BE2C (cell line): ENCODE measurements at places on chromosomes 1 and 21.

DNA sequence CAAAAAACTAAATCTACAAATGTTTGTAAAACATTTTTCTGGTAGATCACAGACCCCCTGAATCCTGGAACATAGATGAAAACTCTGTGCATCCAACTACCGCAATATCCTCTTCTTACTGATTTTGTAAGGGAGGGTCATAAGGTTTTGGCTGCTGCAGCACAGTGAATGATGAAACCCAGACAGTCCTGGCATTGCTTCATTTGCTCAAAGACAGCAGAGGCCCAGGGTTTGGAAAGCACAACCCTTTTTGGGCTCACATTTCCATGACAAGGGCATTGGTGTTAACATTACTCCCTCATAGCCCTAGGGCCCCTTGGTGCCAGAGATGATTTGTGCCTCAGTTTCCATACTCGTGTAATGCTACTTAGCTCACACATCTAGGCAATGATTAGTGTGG, 51.2 kb downstream of the PLXNA2 start:
- no peak for DNase-seq

- no peak for DNase-seq
Measured at GRCh38 chr21:26433386-26433785, 139.7 kb downstream of the CYYR1 start.

- no peak for DNase-seq
Measured at GRCh38 chr1:186225096-186225495, 150.0 kb downstream of the TPR start.

- DNase-seq = no peak
Measured at GRCh38 chr1:17498214-17498613, 41.3 kb upstream of the ARHGEF10L start.

DNA sequence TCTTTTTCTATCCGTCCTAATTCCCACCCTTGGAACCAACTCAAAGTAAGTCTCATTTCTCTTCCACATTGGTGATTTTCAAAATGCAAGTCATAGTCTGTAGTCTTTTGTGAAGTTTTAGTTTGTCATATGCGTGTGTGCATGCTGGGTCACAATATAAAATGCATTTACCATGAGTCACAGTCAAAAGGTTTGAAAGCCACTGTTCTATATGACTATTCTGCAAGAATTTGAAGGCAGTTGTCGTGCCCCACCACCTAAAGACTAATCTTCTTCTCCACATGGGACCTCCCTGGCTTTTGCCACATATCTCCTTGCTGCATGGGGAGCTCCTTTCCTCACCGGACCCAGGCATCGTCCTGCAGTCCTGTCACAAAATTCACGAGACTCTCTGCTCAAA, 1.6 kb downstream of the STPG1 start:
- no peak for DNase-seq

DNA sequence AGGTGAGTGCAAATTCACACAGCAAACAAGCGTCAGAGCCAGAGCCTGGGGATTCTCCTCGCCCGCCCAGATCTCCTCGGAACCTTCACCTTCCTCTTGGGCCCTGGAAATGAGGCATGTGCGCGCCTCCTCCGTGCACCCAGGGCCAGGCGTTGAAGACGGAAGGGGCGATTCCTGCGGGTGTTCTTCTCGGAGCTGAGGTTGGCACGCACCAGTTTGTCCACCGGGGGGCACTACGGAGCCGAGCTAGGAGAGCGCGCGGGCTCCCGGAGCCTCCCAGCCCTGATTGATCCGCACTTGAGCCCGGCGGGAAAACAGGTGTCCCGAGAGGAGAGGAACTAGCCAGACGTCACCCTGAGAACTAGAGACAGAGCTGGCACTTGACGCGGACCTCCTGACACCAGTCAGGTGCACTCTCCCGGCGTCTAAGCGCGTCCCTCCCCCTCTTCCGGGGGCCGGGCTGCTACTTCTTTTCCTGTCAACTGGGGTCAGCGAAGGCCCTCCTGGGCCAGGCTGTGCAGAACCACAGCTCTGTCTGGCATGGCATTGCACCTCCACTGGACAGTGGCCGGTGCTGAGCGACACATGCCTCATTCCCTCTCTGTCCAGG, 18.3 kb upstream of the SERINC2 start:
- DNase-seq = peak; percentile 82

GRCh38 chr21:46057111-46057709, 40.7 kb upstream of the COL6A2 start:
- no peak for DNase-seq

- no peak for DNase-seq
Measured at GRCh38 chr1:226429858-226430715, 22.2 kb upstream of the PARP1 start.

DNA sequence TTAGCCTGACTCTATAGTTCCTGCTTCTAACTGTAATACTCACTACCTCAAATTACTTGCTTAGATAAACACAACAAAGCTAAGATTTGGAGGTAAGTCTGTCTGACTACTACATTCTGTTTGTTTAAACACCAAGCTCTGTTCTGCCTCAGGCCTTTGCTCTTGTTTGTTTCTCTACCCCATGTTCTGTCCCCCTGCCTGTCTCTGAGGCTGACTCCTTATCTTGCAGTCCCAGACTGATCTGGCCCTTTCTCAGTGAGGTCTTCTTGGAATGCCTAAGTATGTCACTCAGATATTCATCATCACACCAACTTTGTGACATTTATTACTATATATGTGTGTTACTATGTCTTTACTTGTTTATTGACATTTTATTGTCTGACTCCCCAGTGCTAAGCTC, 425.5 kb downstream of the LMO4 start:
- DNase-seq = no peak

- DNase-seq = no peak
Measured at GRCh38 chr1:175188936-175189335, 3.6 kb downstream of the KIAA0040 start.

DNA sequence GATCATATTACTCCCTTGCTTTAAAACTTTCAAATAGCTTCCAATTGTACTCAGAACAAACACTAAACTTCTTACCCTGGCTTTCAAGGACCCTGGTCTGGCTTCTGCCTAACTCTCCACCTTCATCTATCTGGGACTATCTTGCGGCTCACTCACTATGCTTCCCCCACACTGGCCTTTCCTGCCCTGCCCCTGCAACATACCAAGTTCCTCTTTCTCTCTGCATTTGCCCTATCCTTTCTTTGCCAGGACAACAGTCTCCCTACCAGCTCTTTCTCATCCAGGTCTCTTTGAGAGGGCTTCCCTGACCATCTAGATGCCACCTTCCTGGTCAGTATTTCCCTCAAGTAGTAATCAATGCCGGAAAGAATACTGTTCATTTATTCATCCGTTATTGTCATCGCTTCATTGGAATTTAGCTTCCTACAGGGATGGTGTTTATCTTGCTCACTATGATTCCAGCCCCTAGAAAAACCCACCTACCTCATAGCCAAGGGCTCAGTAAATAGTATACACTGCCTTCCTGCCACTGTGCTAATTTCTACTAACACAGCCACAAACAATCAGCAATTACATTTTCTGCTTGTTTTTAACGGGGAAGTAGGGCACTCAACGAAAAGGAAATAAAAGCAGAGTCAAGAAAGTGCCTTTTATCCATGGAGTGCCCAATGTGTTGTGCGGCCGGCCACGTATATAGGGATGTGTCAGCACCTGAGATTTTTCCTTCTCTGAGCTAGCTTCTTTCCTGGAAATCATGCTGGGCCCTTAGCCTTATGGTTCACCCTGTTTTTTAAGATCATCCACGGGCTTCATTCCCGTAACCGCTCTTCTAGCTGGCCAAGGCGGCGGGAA, 521 bp upstream of the CDC7 start:
- DNase-seq = no peak

GRCh38 chr1:160579216-160579701, at the start of gene CD84:
Gene CD84, minus strand, starts transcription at chr1:160579496. Its CDS starts 59 bp downstream, at chr1:160579437.
- DNase-seq = no peak

- no peak for DNase-seq
Measured at GRCh38 chr1:94068096-94068998, 52.6 kb downstream of the ABCA4 start.

GRCh38 chr1:20278692-20279130, 12.0 kb upstream of the VWA5B1 start:
- DNase-seq = no peak

- DNase-seq = no peak
Measured at GRCh38 chr21:33514229-33514628, 22.7 kb upstream of the DNAJC28 start.

- no peak for DNase-seq
Measured at GRCh38 chr1:219791766-219792165, 136.6 kb downstream of the SLC30A10 start.

GRCh38 chr1:222196736-222197135, 351.2 kb downstream of the HHIPL2 start:
- no peak for DNase-seq

DNA sequence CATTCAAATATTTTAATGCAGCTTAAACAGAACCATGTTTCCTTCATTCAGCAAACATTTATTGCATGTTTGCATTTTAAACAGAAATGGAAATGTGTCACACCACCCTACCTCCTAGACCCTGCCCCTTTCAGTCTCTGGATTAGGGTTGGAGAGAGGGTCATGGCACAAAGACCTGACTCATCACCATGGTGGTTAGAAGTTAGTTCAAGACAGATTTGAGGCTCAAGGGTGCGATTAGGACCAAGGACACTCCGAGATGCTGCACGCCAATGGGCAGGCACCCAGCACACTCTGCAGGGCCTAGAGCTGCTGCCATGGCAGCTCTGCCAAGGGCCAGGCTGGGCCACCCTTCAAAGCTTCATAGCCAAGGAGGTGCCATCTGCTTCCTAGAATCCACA, 86.9 kb downstream of the NAV1 start:
- no peak for DNase-seq

GRCh38 chr1:173757666-173758065, 42.9 kb downstream of the KLHL20 start:
- no peak for DNase-seq

DNA sequence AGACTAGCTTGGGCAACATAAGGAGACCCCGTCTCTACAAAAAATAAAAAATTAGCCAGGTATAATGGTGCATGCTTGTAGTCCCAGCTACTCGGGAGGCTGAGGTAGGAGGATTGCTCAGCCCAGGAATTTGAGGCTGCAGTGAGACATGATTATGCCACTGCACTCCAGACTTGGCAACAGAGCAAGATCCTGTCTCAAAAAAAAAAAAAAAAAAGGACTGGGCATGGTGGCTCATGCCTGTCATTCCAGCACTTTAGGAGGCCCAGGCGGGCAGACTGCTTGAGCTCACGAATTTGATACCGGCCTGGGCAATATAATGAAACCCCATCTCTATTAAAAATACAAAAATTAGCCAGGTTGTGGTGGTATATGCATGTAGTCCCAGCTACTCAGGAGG, 47.3 kb upstream of the BCL10 start:
- DNase-seq = no peak

DNA sequence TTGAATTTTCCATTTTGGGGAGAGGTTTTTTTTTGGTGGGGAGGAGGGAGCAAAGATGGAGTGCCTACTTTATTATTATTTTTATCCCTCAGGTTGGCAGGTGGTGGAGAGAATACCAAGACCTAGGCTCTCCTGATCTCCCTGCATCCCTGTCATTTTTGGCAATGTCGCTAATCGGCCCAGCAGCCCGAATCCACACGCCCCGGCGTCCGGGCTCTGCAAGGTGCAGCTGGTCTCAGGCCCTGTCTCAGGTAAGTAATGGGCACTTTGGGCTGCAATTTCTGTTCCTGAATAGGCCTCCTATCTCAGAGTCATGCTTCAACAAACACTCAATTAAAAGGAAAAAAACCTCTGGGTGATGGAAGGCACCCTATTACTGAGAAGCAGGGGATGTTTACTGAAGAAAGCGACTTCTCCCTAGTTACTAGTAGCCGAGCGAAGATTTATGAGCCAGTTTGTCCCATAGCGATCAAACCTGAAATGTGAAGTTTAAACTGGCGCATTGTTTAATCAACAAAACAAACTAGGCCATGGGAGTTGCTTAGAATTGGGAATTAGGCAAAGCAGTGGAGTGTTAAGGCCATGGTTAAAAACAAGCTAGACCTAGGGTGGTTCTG, 137.8 kb downstream of the RWDD3 start:
- DNase-seq = no peak

DNA sequence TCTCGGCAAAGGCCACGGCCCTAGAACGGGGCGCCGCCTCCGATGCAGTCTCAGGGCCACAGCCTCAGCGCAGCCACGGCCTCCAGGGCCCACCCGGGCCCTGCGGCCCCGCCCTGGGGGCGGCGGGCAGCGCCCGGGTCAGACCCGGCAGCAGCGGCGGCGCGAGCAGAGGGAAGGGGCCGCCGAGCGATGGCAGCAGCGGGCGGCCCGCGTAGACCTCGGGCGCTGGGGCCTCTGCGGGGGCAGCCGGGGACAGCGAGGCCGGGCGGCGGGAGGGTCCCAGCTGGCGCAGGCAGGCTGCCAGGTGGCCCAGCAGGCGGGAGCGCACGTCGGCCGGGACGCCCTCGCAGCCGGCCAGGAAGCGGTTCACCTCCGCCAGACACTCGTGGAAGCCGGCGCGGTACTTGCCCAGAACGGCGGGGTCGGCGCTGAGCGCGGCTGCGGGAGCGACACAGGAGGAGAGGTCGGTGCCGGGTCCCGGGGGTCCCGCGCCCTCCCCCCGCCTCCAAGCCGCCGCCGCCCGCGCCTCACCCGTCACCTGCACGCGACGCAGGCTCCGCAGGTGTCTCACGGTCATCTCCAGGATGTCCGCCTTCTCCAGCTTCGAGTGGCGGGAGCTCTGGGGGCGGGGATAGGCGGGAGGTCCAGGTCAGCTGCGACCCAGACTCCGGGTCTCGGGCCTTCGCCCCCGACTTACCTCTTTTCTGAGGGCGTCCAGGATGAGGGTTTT, 737 bp downstream of the HES4 start:
- DNase-seq = peak; percentile 38

- peak; percentile 31 for DNase-seq
Measured at GRCh38 chr1:77888781-77889642, 588 bp downstream of the NEXN start.

- DNase-seq = no peak
Measured at GRCh38 chr1:196584696-196585095, 23.5 kb downstream of the KCNT2 start.

DNA sequence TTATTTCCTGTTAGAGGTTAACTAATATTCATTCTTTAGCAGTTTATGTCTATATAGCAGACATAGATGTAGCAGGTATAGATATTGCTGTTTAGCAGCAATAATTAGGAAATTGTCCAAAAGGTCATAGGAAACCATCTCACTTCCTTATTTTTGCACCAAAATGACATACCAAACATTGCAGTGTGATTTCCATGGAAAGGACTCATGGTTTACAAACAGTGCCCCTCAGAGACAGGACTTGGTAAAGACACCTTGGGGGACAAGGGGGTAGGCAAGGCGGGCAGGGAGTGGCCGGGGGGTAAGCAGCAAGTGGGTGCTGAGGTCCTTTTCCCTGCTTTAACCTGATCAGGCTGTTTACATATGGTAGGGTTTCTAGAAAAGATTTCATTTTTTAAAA, 30.5 kb downstream of the BATF3 start:
- peak; percentile 59 for DNase-seq
